ENCODE measurements at places on chromosomes 2 and 18. TPM values are rescaled to one million over a fixed set of nuclear protein-coding genes. Genes with fewer than 3 reads are reported as not detected.

GRCh38 chr2:79980816-79981215 is 323.7 kb downstream of the LRRTM1 start:
- DNase-seq = no peak

DNA sequence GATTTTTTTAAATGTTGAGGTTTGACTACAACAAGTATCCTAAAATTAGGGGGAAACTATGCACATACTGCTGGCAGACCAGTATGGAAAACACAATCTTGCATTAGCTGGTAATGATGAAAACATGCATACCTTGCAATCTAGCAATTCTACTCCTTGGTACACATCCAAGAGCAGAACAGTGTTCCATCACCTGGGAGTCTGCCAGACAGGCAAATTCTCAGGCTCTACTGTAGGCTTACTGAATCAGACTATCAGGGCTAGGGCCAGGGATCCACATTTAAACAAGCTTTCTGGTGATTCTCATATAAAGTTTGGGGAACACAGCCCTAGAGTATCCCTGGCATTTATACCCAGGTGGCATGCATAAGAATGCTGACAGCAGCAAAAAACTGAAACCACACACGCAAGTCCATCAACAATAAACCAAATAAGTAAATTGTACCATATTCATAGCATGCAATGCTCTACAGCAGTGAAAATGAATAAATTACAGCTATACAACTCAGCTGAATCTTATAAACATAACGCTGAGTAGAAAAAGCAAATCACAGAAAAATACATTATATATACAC is 13.6 kb downstream of the CDH2 start:
- DNase-seq = no peak

Gene MERTK
- total RNA-seq = 0.55 TPM

Gene DLGAP1
- not detected for total RNA-seq

Gene LOXL3
- total RNA-seq = not detected

Gene RGPD3
- 0.16 TPM for total RNA-seq

Gene TMEM127
- total RNA-seq = 39.5 TPM

All from naive thymus-derived CD8-positive, alpha-beta T cell (primary cell).